Stimulated activated CD4-positive, alpha-beta T cell treated with anti-CD3 and anti-CD28 coated beads, Interleukin-4, amount 100 ng/mL, for 1 hour (primary cell): ENCODE measurements at places on chromosomes 3 and 15.

GRCh38 chr3:49316696-49317457 is 23.0 kb downstream of the USP4 start:
- no peak for DNase-seq

DNA sequence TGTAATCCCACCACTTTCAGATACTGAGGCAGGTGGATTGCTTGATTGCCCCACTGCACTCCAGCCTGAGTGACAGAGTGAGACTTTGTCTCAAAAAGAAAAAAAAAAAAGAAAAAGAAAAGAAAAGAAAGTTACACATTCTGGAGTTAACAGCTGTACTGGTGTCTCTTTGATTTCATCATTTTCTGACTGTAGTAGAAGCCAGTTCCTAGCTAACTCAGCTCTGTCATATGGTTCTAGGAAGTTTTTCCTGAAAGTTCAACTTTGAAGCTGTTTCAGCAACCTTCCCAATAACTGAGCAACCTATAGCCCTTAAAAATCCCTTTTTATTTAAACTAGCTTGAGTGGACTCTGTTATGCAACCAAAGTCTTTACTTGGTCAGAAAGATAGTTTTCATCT is 104.6 kb upstream of the STRIT1 start:
- DNase-seq = no peak

DNA sequence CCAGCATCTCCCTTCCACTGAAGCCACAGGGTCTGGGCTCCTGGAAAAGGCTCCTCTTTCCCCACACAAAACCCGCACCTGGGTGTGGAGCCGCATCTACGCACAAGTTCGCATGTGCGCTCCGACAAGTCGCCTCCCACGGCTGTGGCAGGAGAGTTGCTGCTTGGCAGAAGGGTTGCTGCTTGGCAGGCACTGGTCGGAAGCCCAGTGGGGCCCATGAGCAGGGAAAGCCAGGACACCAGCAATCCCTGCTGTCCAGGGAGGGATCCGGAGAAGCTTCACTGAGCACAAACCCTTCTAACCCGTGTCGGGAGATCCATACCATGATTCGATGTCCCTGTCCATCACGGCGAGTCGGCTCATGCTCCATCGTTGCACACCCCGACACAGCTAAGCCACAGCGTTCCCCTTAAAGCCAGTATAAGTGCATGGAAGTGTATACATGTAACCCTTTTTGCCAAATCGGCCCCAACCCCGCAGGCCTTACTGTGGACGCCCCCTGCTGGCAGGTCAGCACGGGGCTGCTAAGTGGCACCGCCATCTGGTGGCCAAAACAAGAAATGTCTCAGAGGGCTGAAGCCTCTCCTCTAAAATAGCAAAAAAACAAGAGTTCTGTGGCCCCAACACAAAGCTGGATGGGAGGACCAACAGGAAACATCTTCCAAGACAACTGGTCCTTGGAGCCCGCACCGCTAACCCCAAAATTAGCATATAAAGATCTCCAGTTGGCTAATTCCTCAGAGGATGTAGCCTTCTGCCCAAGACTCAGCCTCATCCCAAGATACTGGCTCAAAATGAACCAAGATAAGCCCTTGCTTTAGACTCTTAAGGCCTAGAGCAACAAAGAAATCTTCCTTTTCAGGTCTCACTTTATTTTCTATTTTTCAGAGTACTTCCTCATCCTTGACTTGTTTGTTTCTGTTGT is 8.3 kb downstream of the ANKRD63 start:
- peak; percentile 89 for DNase-seq

DNA sequence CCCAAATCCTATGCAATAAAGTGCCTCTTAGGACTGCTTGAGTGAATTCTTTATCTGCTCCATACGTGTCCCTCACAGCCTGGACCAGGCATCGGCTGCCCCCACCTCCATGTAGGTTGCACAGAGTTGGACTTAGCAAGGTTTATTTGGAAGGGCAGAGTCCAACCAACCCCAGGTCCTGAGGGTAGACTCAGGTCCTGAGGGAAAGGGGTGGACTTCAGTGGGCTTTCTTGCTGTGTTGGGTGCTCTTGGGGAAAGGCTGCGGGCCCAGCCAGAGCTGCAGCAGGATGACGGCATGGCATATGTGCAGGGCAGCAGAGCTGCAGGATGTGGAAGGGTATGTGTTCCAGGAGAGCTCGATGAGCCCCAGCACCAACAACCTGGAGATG is 6.5 kb downstream of the ALG3 start:
- no peak for DNase-seq

DNA sequence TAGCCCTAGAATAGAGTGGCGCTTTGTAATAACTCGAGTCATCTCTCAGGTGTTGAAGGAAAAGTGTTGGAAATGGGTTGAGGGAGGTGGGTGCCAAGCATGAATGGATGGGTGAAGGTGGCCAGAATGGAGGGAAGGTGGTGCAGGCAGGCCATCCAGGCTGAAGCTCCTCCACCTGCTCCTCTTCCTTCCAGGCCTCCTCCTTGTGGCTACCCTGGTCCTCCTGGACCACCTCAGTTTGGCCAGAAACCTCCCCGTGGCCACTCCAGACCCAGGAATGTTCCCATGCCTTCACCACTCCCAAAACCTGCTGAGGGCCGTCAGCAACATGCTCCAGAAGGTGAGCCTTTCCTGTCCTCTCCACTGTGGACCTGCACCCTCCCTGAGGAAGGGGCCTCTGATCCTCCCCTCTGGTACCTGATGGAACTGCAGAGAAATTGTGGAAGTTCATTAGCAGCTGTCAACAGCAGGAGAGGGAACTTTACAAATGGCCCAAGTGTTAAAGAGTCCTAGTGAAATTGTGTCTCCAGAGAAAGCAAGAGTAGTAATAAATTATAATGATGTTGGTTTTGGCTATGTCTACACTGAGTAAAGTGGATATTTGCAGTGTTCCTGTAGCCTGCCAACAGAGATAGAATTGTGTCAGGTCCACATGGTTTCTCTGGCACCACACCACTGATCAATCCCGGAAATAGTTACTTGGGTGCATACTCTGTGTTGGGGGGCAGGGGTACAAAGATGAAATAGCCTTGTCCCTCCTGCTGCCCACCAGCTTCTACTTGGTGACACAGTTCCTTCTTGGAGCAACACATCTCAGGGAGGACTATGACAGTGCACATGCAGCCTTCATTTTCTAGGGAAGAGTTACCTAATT is 1.6 kb downstream of the IL12A start:
- DNase-seq = no peak

- DNase-seq = no peak
These were observed 27.5 kb downstream of the ALCAM start for GRCh38 chr3:105394177-105394576.

GRCh38 chr3:46867550-46867898 is 4.3 kb upstream of the MYL3 start:
- no peak for DNase-seq

DNA sequence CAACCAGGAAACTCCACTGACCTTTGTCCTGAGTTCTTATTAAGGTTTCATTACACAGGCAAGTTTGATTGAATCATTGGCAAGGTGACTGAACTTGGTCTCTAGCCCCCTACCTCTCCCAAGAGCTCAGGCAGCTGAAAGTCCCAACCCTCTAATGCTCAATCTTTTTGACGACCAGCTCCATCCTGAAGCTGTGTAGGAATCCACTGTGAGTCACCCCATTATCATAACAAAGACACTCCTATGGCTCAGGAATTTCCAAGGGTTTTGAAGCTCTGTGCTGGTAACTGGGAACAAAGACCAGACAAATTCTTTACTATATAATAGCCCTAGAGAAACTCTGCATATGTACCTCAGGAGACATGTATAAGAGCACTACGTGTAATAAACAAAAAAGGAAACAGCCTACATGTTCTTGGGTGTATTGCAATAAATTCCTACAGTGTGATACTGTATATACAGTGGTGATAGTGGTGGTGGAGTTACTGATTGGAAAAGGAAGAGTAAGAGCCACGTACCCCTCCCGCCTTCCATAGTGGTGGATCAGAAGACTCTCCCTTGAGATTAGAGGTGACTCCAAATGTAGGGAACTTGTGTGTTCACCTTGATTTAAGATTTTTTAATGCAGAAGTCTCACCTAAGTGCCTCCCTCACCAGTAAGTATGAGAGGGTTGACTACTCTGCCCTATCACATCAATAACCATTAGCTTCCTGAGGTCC is 116.6 kb downstream of the ST8SIA2 start:
- no peak for DNase-seq

- no peak for DNase-seq
These were observed 121.1 kb downstream of the PDCD6IP start for GRCh38 chr3:33919312-33920120.

GRCh38 chr3:157443905-157444796 is 7.5 kb downstream of the PTX3 start:
- no peak for DNase-seq

DNA sequence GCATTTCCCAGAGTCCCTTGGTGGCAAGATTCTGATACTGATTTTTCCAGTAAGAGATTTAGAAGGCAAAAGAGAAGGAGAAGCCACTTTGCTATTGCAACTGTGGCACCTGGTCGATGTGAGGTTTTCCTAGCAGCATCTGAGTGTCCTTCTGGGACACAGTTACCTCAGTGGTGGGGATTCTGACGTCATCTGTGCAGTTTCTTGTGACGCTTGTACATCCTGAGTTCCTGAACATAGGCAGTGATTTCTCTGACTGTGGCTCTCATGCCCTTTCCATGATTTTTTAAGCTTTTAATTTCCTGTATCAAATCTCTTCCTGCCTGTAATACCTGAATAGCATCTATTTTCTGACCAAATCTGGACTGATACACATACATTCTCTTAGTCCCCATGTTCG is 8.9 kb downstream of the USP13 start:
- DNase-seq = no peak

GRCh38 chr3:14511623-14512280 is 28.4 kb downstream of the GRIP2 start:
- no peak for DNase-seq

- no peak for DNase-seq
These were observed 8.9 kb downstream of the MUC4 start for GRCh38 chr3:195802795-195803194.

DNA sequence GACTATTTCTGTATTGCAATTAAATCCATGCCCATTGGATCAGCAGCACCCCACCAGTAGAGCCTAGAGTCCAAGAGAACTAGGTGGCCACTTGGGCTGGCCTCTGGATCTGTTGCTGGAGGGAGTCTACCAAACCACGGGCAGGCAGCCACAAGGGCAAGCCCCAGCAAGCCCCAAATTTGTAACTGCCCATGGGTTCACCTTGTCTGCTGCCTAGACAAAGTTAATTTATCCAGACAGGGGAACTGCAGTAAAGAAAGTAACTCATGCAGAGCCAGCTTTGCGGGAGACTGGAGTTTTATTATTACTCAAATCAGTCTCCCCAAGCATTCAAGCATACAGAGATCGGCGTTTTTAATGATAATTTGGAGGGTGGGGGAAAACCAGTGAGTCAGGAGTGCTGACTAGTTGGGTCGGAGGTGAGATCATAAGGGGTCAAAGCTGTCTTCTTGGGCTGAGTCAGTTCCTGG is 74.0 kb upstream of the TERB2 start:
- peak; percentile 11 for DNase-seq

- DNase-seq = no peak
These were observed 55.0 kb upstream of the ABHD10 start for GRCh38 chr3:111923806-111924205.

- no peak for DNase-seq
These were observed 212.8 kb downstream of the ADAMTSL3 start for GRCh38 chr15:83866692-83867091.

- no peak for DNase-seq
These were observed 237.8 kb upstream of the GADL1 start for GRCh38 chr3:31132132-31132769.

DNA sequence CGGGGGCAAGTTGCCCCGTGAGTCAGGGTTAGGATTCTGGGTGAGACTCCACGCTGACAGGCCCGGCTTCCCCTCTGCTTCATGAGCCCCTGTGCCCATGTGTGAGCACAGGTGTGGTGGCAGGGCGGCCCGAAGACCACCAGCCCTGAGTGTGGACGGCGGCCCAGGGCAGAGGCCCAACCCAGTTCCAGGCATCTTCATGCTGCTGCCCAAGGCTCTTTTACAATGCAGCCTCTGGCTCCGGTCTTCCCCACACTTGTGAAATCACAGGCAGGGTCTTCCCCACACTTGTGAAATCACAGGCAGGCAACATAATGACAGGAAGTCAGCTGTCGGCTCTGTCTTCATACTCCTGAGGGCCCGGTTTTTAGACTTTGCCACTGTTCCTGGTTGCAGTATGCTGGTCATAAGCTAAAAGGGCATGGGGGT is 78.8 kb downstream of the AAGAB start:
- DNase-seq = no peak

GRCh38 chr3:44661189-44661588 is 12.7 kb downstream of the ZNF35 start:
- DNase-seq = no peak

DNA sequence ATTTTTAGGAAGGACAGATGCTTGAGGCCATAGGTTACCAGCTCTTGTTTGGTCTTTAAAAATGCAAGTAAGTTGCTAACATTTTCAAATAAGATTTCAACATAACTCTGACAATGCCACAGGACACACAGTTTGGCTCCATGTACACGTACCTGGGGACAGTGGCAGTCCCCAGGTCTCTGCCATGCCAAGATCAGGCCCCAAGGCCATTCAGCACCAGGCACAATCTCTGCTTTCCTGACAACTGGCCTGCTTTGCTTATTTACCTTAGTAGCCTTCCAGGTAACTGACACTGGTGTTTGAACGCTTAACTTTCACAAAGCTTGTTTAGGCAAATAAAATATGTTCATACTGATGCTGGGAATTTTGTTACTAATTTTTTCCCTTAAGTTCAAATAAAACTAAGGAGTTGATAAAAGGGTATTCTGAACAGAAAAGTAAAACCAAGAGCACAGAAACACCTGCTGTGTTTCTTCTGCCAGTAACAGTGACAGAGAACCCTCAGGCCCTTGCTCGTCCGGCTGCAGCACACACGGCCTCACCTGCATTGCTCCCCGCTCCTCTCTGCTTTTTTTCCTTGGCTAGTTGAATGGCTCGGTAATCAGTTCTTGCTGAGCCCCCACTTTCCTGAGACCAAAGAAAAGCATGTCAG is 16.5 kb downstream of the ZXDC start:
- DNase-seq = no peak

GRCh38 chr3:126858887-126859286 is 124.0 kb upstream of the PLXNA1 start:
- no peak for DNase-seq

DNA sequence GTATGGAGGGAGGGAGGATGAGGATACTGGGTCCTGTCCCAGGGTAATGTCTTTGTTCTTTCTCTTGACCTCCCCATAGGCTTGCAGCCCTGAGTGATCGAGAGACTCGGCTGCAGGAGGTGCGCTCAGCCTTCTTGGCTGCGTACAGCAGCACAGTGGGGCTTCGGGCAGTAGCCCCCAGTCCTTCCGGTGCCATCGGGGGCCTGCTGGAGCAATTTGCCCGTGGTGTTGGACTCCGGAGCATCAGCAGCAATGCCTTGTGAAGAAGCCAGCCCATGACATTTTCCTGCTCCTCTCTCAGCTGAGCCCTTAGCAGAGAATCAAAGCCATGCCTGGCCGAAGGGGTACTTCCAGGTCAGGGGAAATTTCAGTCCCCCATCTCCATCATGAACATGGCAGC is 1.9 kb upstream of the CPNE9 start:
- no peak for DNase-seq

GRCh38 chr3:17740721-17741141 is 1.7 kb downstream of the TBC1D5 start:
- DNase-seq = no peak
